ENCODE measurements at places on chromosomes 4 and X. TPM values are rescaled to one million over a fixed set of nuclear protein-coding genes. Genes with fewer than 3 reads are reported as not detected.

The TMPRSS11B gene
- polyA plus RNA-seq, result 0.31 TPM

The PCSK1N gene
- 0.43 TPM for polyA plus RNA-seq

The FAM47B gene
- not detected for polyA plus RNA-seq

The TRAM1L1 gene
- not detected for polyA plus RNA-seq

The RAPGEF2 gene
- polyA plus RNA-seq, result 16.2 TPM
